ENCODE measurements at places on chromosomes 2 and 18.

- no peak for DNase-seq
Measured at GRCh38 chr2:60827369-60827768, 54.0 kb upstream of the REL start.

- DNase-seq: no peak
Measured at GRCh38 chr2:25872134-25872533, 6.2 kb downstream of the ASXL2 start.

DNA sequence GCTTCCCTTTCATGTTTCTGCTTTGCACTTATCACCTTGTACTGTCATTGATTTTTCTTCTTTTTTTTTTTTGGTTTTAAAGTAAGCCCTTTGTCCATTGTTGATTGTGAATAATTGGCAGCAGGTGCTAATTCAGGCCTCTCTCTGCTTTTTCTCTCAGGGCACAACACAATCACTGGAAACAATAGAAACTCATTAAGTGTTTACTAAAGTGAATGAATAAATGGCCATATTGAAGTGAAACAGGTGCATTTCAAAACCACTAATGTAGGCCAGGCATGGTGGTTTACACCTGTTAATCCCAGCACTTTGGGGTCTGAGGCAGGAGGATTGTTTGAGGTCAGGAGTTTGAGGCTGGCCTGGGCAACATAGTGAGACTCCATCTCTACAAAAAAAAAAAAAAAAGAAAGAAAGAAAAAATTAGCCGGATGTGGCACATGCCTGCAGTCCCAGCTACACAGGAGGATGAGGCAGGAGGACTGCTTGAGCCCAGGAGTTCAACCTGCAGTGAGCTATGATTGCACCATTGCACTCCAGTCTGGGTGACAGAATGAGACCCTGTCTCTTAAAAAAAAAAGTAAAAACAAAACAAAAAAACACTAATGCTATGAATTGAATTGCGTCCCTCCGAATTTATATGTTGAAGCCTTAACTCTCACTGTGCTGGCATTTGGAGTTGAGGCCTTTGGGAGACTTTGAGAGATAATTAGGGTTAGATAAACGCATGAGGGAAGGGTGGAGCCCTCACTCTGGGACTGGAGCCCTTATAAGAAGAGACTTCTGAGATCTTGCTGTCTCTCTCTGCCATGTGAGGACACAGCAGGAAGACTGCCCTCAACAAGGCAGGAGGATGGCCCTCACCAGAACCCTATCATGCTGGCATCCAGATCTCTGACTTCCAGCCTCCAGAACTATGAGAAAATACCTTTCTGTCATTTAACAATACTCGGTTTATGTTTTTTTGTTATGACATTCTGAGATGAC, 19.9 kb downstream of the SLC38A11 start:
- DNase-seq: no peak

- DNase-seq: no peak
Measured at GRCh38 chr2:211132573-211132972, 576.2 kb downstream of the CPS1 start.
